ENCODE measurements at places on chromosomes 13 and 19.

GRCh38 chr13:50910485-50910805, 854 bp downstream of the RNASEH2B start:
- peak; percentile 63 for DNase-seq
- H3K4me3 ChIP-seq: peak overlapping the region; percentile 87
- H3K27me3 ChIP-seq: no peaks in the 10 kb centered on the region
- peaks cover 2% of the 10 kb centered on the region for H3K4me1 ChIP-seq

GRCh38 chr13:77544355-77544754, 8.8 kb downstream of the SCEL start:
- no peaks in the 10 kb centered on the region for H3K27me3 ChIP-seq
- H3K36me3 ChIP-seq: no peaks in the 10 kb centered on the region
- H3K27ac ChIP-seq: no peak overlapping the region
- no peaks in the 10 kb centered on the region for H3K4me1 ChIP-seq

- no peaks in the 10 kb centered on the region for H3K27me3 ChIP-seq
- no peak overlapping the region for H3K27ac ChIP-seq
- H3K4me3 ChIP-seq: no peak overlapping the region
- DNase-seq: no peak
These were observed 218.4 kb upstream of the TMTC4 start for GRCh38 chr13:100892981-100893380.

DNA sequence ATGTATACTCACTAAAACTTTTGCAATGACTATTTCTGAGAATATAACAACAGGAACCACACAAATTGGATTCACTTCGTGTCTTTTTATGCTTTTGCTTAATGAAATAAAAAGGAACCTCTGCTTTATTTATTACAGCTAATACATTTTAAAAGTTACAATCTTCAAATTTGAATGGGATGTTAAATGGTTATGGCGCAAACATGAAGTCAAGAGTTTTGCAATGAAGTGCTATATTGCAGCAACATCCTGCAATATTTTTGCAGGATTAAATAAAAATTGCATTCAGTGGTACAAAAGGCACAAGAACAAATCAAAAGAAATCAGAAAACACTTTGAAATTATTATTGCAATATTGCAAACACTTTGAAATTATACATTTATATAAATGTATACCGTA, 1519.0 kb upstream of the MIR17HG start:
- DNase-seq: no peak
- no peak overlapping the region for H3K27ac ChIP-seq
- no peak overlapping the region for H3K4me3 ChIP-seq
- H3K27me3 ChIP-seq: no peaks in the 10 kb centered on the region
- no peaks in the 10 kb centered on the region for H3K36me3 ChIP-seq

GRCh38 chr13:31327182-31327860, 127.5 kb downstream of the B3GLCT start:
- H3K27ac ChIP-seq: no peak overlapping the region
- peaks cover 6% of the 10 kb centered on the region for H3K36me3 ChIP-seq
- no peaks in the 10 kb centered on the region for H3K27me3 ChIP-seq
- no peak for DNase-seq
- peak overlapping the region; percentile 56 for H3K4me3 ChIP-seq
- peaks cover 1% of the 10 kb centered on the region for H3K4me1 ChIP-seq

DNA sequence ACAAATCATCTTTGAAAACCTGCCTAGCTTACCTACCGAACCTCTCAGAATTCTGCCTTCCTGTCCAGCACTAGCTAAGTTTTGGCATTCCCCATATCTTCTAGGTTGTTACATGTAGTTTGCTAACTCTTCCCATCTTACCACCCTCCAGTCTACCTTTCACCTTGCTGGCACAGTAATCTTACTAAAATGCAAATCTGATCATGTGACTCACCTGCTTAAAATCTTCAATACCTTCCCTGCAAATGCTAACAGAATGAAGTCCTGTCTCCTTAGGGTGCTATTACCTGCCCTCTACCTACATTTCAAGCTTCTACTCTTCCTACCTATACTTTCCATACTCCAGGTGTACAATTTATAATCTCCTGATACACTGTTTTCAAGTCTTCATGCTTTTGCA, 30.4 kb downstream of the INTS6 start:
- no peak for DNase-seq
- H3K27ac ChIP-seq: no peak overlapping the region
- no peaks in the 10 kb centered on the region for H3K27me3 ChIP-seq
- H3K4me1 ChIP-seq: peaks cover 1% of the 10 kb centered on the region
- H3K4me3 ChIP-seq: no peak overlapping the region

All from mesenchymal stem cell (in vitro differentiated cells and primary cell).